ENCODE measurements at places on chromosomes 3 and 15.

- no peak overlapping the region for H3K4me3 ChIP-seq
- peaks cover 41% of the 10 kb centered on the region for H3K27me3 ChIP-seq
- no peaks in the 10 kb centered on the region for H3K4me1 ChIP-seq
Observed at GRCh38 chr15:100861511-100861991, 18.1 kb upstream of the ALDH1A3 start.

DNA sequence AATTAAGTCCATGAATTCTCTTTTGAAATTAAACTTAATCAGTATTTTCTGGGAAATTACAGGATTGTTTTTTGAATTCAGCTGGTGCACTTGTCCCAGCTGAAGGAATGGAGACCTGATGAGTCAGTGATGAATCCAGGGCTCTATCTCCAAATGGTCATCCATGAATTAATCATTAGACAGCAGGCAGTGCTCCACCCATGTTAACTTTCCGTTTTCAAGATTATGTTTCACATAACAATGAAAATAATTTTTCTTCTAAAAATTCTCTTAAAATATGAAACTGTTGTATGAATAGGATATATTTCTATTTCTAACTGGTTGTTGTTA, 13.9 kb upstream of the PAQR9 start:
- peaks cover 49% of the 10 kb centered on the region for H3K4me1 ChIP-seq
- peaks cover 4% of the 10 kb centered on the region for H3K27me3 ChIP-seq
- DNase-seq, result no peak
- no peaks in the 10 kb centered on the region for H3K36me3 ChIP-seq
- H3K4me3 ChIP-seq, result no peak overlapping the region

DNA sequence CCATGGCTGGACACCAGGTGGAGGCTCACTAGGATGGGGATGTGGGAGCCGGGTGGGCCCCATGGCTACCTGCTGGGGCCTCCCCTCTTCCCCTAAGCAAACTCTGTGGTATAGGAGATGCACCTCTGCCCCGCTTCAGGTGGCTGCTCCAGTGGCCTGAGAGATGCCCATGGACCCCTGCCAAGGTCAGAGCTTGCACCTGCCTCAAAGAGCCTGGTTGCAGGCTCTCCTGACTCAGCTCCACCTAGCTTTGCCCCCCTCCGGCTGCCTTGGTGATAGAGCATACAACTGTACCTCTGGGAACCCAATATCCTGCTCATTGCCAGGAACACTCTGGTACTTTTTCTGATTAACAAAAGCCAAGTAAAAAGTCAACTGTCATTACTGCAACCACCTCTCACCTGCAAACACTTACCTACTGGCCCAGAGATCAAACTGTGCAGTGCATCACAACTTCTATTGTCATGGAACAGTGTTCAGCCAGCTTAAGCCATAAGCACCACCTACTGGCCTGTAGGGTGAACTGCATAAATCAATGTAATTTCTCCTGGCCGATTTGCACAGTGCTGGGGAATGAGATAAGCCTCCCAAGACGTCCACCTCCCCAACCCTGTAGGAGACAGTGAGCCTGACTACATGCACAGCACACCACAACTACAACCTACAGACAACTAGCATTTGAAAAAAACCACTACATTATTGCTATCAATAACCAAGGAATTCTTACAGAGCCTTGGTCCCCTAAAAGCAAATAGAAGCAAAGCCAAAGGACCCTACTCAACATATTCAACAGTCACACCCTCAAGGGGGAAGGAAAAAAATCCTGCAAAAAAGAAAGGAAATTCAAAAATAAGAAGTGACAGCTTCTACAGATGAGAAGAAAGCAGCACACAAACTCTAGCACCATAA, 352.4 kb upstream of the ARHGEF26 start:
- no peak overlapping the region for H3K27ac ChIP-seq
- H3K4me1 ChIP-seq, result no peaks in the 10 kb centered on the region
- no peaks in the 10 kb centered on the region for H3K36me3 ChIP-seq
- DNase-seq, result peak; percentile 30
- H3K27me3 ChIP-seq, result no peaks in the 10 kb centered on the region

- no peak overlapping the region for H3K27ac ChIP-seq
- no peak overlapping the region for H3K4me3 ChIP-seq
- H3K4me1 ChIP-seq, result no peaks in the 10 kb centered on the region
- no peak for DNase-seq
- H3K27me3 ChIP-seq, result no peaks in the 10 kb centered on the region
Observed at GRCh38 chr3:110246796-110247376, 824.7 kb upstream of the NECTIN3 start.

DNA sequence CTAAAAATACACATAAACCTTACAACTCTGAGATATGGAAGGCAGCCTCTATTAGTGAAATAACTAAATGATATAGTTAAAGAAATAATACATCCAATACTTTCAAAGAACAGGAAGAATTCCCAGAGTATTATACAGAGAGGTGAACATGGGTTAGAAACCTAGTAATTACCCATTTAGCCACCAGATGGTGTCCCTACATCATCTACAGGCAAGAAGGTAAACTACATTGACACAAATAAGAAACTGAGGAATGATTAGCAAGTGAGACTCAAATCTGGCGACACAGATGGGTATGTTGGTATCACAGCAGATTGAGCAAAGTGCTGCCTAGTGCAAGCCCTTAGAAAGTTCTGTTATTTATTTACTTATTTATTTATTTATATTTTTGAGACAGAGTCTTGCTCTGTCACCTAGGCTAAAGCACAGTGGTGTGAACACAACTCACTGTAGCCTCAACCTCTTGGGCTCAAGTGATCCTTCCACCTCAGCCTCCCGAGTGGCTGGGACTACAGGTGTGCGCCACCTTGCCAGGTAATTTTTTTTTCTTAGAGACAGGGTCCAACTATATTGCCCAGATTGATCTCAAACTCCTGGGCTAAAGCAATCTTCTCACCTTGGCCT, 28.2 kb downstream of the NEK4 start:
- peaks cover 30% of the 10 kb centered on the region for H3K4me1 ChIP-seq
- H3K36me3 ChIP-seq, result peaks cover 46% of the 10 kb centered on the region
- H3K4me3 ChIP-seq, result no peak overlapping the region
- H3K27me3 ChIP-seq, result no peaks in the 10 kb centered on the region
- DNase-seq, result peak; percentile 44
- no peak overlapping the region for H3K27ac ChIP-seq

GRCh38 chr15:73515527-73515926, 72.6 kb downstream of the REC114 start:
- H3K36me3 ChIP-seq, result no peaks in the 10 kb centered on the region
- no peak overlapping the region for H3K4me3 ChIP-seq
- no peak overlapping the region for H3K27ac ChIP-seq
- H3K4me1 ChIP-seq, result no peaks in the 10 kb centered on the region
- no peak for DNase-seq

- H3K36me3 ChIP-seq, result no peaks in the 10 kb centered on the region
- H3K27ac ChIP-seq, result no peak overlapping the region
- no peaks in the 10 kb centered on the region for H3K27me3 ChIP-seq
- no peaks in the 10 kb centered on the region for H3K4me1 ChIP-seq
- H3K4me3 ChIP-seq, result no peak overlapping the region
- no peak for DNase-seq
Observed at GRCh38 chr3:89171687-89172545, 64.5 kb downstream of the EPHA3 start.

DNA sequence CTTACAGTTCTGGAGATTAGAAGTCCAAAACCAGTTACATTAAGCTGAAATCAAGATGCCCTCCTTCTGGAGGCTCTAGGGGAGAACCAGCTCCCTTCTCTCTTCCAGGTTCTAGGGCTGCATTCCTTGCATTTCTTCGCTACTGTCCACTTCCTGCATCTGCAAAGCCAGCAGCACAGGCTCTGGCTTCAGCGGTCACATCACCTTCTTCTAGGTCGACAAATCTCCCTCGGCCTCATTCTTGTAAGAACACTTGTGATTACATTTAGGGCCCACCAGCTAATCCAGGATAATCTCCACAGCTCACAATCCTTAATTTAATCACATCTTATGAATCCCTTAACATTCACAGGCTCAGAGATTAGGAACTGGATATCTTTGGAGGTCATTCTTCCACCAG, 73.8 kb downstream of the MINAR1 start:
- H3K4me3 ChIP-seq, result no peak overlapping the region
- H3K36me3 ChIP-seq, result no peaks in the 10 kb centered on the region
- no peaks in the 10 kb centered on the region for H3K4me1 ChIP-seq
- H3K27me3 ChIP-seq, result peaks cover 8% of the 10 kb centered on the region
- DNase-seq, result no peak

GRCh38 chr3:184498986-184499606, 62.5 kb upstream of the EPHB3 start:
- no peak overlapping the region for H3K4me3 ChIP-seq
- H3K36me3 ChIP-seq, result no peaks in the 10 kb centered on the region
- no peaks in the 10 kb centered on the region for H3K4me1 ChIP-seq
- DNase-seq, result no peak
- H3K27me3 ChIP-seq, result peaks cover 21% of the 10 kb centered on the region

DNA sequence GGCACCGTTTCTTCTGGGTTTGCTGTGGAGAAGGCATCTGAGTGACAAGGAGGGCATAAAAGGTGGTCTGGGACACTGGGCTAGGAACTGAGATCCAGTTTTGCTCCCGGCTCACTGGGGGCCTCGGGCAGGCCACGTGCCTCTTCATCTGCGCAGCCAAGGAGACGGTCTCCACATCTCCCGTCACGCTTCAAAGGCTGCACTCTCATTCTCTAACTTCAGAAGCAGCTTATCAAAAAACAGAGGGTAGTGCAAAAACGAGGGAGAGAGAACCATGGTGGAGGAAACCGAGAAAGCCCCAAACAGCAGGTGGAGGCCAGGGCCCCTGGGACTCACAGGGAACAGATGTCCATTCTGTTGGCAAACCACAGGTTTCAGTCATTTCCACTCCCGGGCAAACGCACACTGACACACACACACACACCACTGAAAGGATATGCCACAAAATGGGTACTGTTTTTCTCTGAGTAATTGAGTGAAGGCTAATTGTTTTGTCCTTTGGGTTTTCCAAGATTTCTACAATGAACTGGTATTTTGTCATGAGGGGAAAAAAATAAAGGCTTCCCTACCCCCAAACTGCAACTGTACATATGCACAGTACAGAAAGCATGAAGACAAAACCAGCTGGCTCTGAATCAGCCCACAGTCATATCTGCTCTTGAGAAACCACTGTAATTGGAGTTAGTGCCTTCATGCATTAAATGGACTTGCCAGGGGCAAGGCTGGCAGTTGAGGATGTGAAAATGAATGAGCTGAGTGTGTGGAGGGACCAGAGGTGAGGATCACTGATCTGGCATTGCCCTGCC, 71.9 kb downstream of the MGLL start:
- H3K27ac ChIP-seq, result no peak overlapping the region
- no peaks in the 10 kb centered on the region for H3K36me3 ChIP-seq
- no peak overlapping the region for H3K4me3 ChIP-seq
- no peak for DNase-seq
- H3K4me1 ChIP-seq, result no peaks in the 10 kb centered on the region

GRCh38 chr3:128260275-128260674, 107.0 kb downstream of the EEFSEC start:
- H3K27ac ChIP-seq, result no peak overlapping the region
- H3K4me3 ChIP-seq, result no peak overlapping the region
- peaks cover 21% of the 10 kb centered on the region for H3K36me3 ChIP-seq
- H3K4me1 ChIP-seq, result no peaks in the 10 kb centered on the region
- H3K27me3 ChIP-seq, result no peaks in the 10 kb centered on the region

DNA sequence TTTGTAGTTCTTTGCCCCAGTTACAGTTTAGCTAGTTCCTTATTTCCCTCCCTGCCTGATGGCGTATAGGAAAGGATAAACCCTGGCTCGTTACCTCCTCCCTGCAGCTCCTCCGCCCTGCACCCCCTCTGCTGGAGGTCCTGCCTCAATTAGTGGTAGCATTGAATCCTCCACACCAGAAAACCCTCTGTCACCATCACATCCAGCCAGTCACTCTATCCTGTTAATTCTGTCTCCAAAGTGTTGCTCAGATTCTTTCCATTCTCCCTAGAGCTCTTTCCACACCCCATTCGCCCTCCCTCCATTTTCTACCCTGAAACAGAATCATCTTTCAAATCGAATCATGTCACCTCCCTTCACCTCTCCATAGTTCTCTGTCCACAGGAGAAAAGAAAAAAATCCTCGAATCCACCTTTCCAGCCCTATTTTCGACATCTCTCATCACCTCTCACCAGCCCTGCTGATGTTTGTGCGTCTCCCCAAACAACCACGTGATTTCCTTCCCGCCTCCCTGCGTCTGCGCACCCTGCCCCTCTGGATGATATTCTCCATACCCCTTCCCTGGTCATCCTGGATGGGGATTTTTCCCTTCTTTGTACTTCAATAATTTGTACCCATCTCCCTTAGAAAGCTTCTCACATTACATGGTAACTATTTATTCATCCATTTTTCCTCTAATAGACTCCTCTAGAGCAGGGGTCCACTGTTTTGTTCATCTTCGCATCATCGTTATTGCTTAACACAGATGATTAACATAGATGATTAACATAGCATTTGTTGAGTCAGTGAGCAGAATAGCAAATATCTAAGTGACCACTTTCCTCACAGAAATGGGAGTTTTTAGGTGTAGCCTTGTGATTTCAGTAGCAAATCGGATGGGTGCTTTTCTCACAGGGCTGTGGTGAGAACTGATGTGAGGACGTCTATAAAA, 37.1 kb downstream of the MAP3K13 start:
- H3K36me3 ChIP-seq, result no peaks in the 10 kb centered on the region
- DNase-seq, result no peak
- no peaks in the 10 kb centered on the region for H3K4me1 ChIP-seq
- no peaks in the 10 kb centered on the region for H3K27me3 ChIP-seq

All from HepG2 (cell line).